Right ventricle myocardium inferior (tissue), 1 donor: ENCODE measurements at places on chromosomes 2 and 18.

- DNase-seq, result peak; percentile 69
Observed at GRCh38 chr2:240451791-240452461, 16.5 kb downstream of the GPC1 start.

- DNase-seq, result no peak
Observed at GRCh38 chr2:85394261-85394681, 15.9 kb downstream of the CAPG start.

GRCh38 chr18:57533006-57533867, 53.3 kb downstream of the FECH start:
- DNase-seq, result no peak

- DNase-seq, result no peak
Observed at GRCh38 chr18:14075196-14075595, 57.0 kb downstream of the ZNF519 start.

DNA sequence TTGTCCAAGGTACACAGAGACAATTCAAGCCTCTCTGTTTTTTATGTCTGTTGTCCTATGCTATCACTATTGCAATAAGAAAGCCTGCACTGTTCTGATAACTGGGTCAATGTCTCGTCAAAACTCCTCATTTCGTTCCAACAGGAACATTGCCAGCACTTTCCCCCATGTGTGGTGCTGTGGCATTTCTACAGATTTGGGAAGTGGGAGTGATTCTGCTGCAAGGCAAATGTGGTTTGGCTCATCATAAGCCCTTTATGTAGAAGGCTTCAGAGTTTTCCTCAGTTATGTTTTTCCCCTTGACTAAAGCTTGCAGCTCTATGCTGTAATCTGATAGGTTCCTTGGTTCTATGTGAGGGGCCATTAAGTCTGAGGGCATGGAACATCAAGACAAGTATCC, 324.1 kb upstream of the TCF4 start:
- DNase-seq, result no peak
